ENCODE measurements at places on chromosomes 11 and 22.
A peak's percentile ranks its signal among the peaks of the same experiment; 100 is the strongest.

DNA sequence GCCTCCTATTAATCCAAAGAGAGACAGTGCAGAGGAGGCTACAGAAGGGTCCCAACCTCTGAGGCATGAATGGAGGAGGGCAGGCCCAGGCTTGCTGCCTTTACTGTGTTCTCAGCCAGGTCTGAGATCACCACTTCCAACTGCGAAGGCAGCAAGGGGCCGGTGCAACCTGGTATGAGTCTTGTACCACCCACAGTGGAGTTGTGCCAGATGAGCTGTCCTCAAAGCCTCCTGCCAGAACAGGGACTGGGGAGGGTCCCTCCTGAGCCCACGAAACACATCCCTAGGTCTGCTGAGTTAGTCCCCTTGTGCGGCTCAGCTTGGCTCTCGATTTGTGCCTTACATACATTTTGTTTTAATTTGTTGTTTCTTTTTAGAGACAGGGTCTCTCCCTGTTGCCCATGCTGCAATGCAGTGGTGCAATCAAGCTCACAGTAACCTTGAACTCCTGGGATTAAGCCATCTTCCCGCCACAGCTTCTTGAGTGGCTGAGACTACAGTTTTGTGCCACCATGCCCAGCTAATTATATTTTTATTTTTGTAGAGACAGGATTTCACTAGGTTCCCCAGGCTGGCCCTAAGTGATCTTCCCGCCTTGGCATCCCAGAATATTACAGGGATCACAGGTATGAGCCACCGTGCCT is 9.3 kb downstream of the MIF start:
- DNase-seq = no peak

DNA sequence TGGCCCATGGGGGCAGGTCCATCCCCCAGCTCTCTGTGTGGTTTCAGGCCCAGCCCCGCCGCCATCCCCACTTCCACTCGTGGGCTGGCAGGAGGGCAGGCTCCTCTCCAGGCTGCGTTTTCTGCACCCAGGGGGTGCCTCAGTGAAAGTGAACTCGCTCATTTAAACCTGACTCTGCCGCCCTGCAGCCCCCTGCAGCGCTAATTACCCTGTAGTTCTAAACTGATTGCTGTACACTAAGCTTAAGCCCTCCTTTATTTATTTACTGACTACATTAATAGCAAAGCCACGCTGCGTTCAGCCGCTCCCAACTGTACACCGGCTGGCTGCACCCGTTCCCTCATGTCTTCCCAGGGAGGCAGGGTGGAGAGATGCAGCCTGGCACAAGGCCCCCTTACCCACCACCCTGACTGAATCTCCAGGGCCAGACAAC is 36.6 kb upstream of the NNMT start:
- DNase-seq = no peak

DNA sequence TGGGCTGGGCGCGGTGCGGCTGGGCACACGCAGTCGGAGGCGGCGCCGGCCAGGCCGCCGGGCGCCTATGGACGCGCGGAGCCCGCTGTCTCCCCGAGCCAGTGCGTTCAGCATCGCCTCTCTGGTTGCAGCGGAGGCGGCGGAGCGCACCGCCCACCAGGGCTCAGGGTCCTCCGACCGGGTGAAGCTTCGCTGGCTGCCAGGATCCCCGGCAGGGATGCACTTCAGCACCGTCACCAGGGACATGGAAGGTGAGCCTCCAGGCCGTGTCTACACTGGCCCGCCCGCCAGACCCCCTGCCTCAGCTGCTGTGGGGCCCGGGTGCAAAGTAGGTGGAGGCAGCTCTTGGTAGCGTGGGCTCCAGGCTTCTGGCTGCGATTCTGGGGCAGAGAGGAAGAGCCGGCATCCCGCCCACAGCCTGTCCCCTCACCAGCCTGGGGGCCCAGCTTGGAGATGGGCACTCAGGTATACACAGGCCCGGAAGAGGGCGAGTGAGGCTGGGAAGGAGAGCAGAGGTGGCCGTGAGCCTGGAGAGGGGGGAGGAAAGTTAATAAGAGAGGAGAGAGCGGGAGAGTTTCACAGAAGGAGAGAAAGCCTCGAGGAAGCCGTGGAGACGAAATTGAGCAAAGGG is 1.0 kb upstream of the TBX1 start:
- peak; percentile 59 for DNase-seq

- peak; percentile 38 for DNase-seq
Measured at GRCh38 chr11:1749395-1750351, 722 bp downstream of the IFITM10 start.

GRCh38 chr22:41862160-41862529 is 29.2 kb downstream of the SREBF2 start:
- no peak for DNase-seq

GRCh38 chr11:14029440-14029839 is 66.9 kb downstream of the SPON1 start:
- no peak for DNase-seq

DNA sequence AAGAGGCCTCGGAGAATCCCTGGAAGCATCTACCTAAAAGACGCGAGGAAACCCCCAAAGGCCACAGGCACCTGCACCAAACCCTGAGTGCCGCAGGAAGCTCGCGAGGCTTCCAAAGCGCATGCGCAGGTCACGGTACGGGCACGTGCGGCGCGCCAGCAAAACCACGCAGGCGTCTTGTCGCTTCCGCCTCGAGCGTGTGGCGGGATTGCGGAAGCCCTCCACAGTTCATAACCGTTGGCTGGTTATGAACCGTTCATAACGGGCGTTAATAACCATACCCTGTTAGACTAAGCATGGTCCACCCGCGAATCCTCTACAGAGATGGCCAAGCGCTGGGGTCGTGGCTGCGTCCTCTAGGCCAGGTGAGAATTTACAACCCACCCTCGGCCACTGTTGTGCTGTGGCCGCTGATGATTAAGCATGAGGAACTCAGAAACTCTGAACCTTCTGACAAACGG is 46.4 kb downstream of the MORC2 start:
- DNase-seq = peak; percentile 68

- no peak for DNase-seq
Measured at GRCh38 chr11:34621876-34622275, 983 bp downstream of the EHF start.

- DNase-seq = no peak
Measured at GRCh38 chr11:363948-364761, 5.1 kb upstream of the B4GALNT4 start.

DNA sequence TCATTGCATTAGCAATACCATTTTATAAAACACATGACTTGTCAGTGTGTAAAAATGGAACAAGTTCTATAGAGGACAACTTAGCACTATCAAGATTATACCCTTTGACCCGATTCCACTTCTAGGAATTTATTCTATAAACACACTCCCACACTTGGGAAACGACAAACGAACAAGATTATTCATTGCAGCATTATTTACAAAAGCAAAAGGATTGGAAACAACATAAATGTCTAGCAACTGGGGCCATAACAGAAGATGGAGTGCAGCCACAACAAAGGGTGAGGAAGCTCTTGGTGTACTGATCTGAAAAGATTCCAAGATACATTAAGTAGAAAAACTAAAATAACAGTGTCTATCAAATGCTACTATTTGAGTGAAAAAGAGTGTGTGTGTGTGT is 2.3 kb upstream of the IRAG1 start:
- DNase-seq = no peak

GRCh38 chr11:42054351-42054900 is 595.0 kb upstream of the LRRC4C start:
- DNase-seq = no peak

Measured in eye (tissue), 1 donor.